ENCODE measurements at places on chromosomes 1 and 21. TPM values are rescaled to one million over a fixed set of nuclear protein-coding genes. Genes with fewer than 3 reads are reported as not detected.

DNA sequence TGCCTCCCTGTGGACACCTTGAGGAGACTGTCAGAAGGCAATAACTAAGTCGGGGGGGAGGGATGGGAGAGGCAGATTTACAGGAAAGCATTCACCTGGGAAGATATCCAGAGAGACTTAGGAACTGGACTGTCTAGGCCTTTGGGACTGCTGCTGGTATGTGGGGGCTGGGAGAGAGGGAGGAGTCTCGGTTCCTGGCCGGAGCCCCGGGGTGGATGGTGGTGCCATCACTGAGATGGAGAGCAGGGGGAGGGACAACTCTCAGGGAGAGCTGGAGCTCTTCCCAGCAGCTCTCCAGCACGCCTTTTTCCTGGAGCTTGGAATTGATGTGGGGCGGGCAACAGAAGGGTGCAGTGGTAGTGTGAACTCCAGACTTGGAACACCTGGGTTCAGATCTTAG, 22.1 kb downstream of the PTPRF start:
- no peaks in the 10 kb centered on the region for H3K27me3 ChIP-seq
- peaks cover 4% of the 10 kb centered on the region for H3K36me3 ChIP-seq
- no peak overlapping the region for H3K4me3 ChIP-seq
- H3K4me1 ChIP-seq: peaks cover 29% of the 10 kb centered on the region
- no peak overlapping the region for H3K27ac ChIP-seq

Gene PLD5
- total RNA-seq: 0.84 TPM

Gene PLXNA2
- 37.7 TPM for total RNA-seq

Gene SYT11
- 20.0 TPM for total RNA-seq

Gene CAMK2N1
- total RNA-seq: 34.7 TPM

Data from neural crest cell (in vitro differentiated cells).